ENCODE measurements at places on chromosomes 2 and 18. TPM values are rescaled to one million over a fixed set of nuclear protein-coding genes. Genes with fewer than 3 reads are reported as not detected.

Gene POTEI
- 0.04 TPM for polyA plus RNA-seq

Gene LHCGR
- polyA plus RNA-seq = 0.25 TPM

Gene KATNAL2
- 12.8 TPM for polyA plus RNA-seq

Gene NYAP2
- polyA plus RNA-seq = 0.59 TPM

Gene DRC1
- polyA plus RNA-seq = not detected

Gene IL1RL2
- 0.34 TPM for polyA plus RNA-seq

Gene PRSS56
- 2.2 TPM for polyA plus RNA-seq

Gene INPP5D
- polyA plus RNA-seq = 8.9 TPM

Gene USP37
- polyA plus RNA-seq = 10.1 TPM

Gene PECR
- 8.1 TPM for polyA plus RNA-seq

Gene C2orf72
- polyA plus RNA-seq = 0.31 TPM

Gene CAD
- polyA plus RNA-seq = 28.0 TPM

Gene ACTR2
- 110 TPM for polyA plus RNA-seq

Gene IL36RN
- polyA plus RNA-seq = not detected

Gene FKBP7
- polyA plus RNA-seq = 46.3 TPM

Gene CROCC2
- 0.22 TPM for polyA plus RNA-seq

Gene AFF3
- 3.9 TPM for polyA plus RNA-seq
